ENCODE measurements at places on chromosomes 2 and 18.

DNA sequence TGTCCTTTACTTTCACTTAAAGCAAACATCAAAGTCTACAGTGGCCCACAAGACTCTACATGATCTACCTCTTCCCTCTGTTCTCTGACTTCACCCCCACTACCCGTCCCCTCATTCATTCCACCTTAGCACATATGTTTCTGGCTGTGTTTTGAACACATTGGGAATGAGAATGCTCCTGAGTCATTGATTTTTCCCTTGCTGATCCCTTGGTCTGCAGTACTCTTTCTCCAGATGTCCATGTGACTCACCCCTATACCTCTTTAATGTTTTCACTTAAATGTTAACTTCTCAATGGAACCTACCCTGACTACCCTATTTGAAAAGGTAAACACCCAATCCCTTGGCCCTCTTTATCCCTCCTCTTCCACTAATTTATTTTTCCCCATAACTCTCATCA lies 30.7 kb upstream of the FRZB start:
- H3K27ac ChIP-seq: no peak overlapping the region
- no peak for DNase-seq
- H3K4me1 ChIP-seq: peaks cover 5% of the 10 kb centered on the region
- H3K4me3 ChIP-seq: no peak overlapping the region
- peaks cover 10% of the 10 kb centered on the region for H3K27me3 ChIP-seq

DNA sequence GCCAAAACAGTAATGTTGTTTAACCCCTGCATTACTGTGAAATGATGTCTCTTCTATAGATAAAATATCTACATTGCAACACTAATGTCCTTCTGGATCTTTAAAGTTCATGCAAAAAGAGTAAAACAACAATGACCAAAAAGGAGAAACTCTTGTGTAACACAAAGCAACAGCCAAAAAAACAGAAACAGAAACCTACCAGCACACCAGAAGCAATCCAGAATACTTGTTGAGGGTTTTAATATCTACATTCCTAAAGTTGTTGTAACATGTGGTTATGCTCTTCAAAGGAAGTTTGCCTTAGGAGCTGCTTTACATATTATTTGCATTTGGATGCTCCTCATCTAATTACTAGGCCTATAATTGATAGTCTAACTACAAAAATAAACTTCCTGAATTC lies 157.2 kb downstream of the BABAM2 start:
- no peak overlapping the region for H3K4me3 ChIP-seq
- H3K4me1 ChIP-seq: peaks cover 13% of the 10 kb centered on the region
- H3K27me3 ChIP-seq: no peaks in the 10 kb centered on the region
- peaks cover 23% of the 10 kb centered on the region for H3K36me3 ChIP-seq
- no peak overlapping the region for H3K27ac ChIP-seq
- DNase-seq: no peak

- no peaks in the 10 kb centered on the region for H3K36me3 ChIP-seq
- no peak overlapping the region for H3K4me3 ChIP-seq
- H3K4me1 ChIP-seq: no peaks in the 10 kb centered on the region
These were observed 225.5 kb downstream of the AGAP1 start for GRCh38 chr2:235719146-235719942.

- no peak for DNase-seq
- H3K4me3 ChIP-seq: no peak overlapping the region
- peaks cover 3% of the 10 kb centered on the region for H3K27me3 ChIP-seq
- no peak overlapping the region for H3K27ac ChIP-seq
These were observed 197.9 kb downstream of the LNPK start for GRCh38 chr2:175804122-175804521.

GRCh38 chr18:8699948-8700347 lies 5.4 kb upstream of the MTCL1 start:
- no peak overlapping the region for H3K4me3 ChIP-seq
- H3K27me3 ChIP-seq: peaks cover 45% of the 10 kb centered on the region
- no peaks in the 10 kb centered on the region for H3K36me3 ChIP-seq
- H3K27ac ChIP-seq: no peak overlapping the region
- H3K4me1 ChIP-seq: peaks cover 10% of the 10 kb centered on the region

DNA sequence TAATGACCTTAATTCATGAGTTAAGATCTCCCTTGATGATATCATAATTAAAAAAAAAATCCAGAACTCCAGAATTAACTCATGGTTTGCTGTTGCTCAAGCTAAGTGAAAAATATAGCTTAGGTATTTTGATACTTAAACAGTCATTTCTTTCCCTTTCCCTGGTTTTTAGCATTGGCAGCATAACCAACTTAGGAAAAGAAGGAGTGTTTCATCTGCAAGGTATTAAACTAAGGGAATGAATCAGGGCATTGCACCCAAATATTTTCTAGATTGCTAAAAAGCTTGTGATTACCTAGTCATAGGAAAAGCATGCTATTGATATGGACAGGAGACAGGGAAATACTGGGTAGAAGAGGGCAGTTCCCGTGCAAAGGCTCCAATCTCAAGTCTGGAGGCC lies 207.2 kb downstream of the LRP1B start:
- H3K27me3 ChIP-seq: no peaks in the 10 kb centered on the region
- H3K4me1 ChIP-seq: no peaks in the 10 kb centered on the region
- no peak overlapping the region for H3K4me3 ChIP-seq
- DNase-seq: no peak

GRCh38 chr2:127593228-127594115 lies 52.5 kb upstream of the GPR17 start:
- H3K27me3 ChIP-seq: peaks cover 2% of the 10 kb centered on the region
- no peak overlapping the region for H3K27ac ChIP-seq
- H3K4me1 ChIP-seq: peaks cover 3% of the 10 kb centered on the region
- DNase-seq: no peak
- no peak overlapping the region for H3K4me3 ChIP-seq
